Foreskin fibroblast (primary cell): ENCODE measurements at places on chromosomes 1 and 21.

DNA sequence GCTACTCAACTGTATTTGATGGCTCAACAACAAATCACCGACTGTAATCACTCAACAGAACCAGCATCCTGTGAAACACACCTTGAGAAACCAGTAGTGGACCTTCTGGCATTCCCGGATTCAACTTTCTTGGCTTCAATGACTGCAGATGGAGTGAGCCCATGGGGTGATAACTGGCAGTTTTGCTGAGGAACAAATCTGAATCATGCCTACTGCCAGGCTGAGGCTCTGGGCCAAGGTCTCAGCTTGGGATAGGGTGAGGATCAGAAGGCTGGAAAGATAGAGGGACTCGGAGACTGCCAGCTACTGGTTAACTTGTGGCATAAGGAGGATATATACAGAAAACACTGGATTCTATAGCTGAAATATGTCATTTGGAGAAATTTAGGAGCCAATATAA is 63.5 kb upstream of the DIRAS3 start:
- peak; percentile 45 for DNase-seq

GRCh38 chr21:30227128-30227527 is 11.2 kb upstream of the CLDN8 start:
- no peak for DNase-seq

- no peak for DNase-seq
These were observed 501.3 kb downstream of the OMA1 start for GRCh38 chr1:58045094-58045705.

DNA sequence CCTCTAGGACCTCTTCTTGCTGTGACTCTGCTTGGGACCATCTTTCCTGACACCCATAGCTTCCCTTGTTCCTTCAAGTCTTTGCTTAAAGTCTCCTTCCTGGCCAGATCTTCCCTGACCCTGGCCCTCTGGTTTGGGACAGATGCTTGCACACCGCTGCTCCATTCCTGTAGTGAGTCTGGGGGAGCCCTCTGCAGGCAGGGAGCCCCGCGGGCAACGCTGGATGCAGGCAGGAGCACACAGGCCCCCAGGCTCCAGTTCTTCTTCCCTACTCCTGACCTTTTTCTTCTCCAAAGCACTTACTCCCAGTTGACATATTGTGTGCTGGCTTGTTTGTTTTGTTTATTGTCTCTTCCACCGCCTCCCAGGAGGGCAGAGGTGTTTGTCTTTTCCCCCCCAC is 413.4 kb downstream of the CAMTA1 start:
- no peak for DNase-seq

DNA sequence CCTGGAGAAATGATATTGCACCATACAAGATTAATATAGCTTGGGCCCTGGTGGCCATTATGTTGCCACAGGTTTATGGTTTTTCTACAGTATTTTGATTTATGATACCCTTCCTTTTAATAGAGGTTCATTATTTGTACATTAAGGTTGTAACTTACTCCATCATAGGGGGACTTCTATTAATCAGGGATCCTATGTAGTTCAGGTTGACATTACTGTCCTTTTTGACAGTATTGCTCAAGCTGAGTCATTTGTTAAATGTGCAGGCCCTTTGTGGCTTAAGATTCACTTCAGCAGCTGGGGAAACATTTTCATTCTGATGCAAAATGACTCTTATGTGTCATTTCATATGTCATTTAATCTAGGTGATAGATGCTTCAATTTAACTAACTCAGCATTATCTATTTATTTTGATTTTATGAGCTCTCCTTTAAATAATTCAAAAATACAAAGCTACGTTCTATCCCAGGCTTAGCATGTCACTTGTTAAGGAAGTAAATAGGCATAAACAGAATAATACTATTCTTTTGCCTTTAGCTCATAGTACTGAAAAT is 686.9 kb upstream of the NCAM2 start:
- DNase-seq = no peak

DNA sequence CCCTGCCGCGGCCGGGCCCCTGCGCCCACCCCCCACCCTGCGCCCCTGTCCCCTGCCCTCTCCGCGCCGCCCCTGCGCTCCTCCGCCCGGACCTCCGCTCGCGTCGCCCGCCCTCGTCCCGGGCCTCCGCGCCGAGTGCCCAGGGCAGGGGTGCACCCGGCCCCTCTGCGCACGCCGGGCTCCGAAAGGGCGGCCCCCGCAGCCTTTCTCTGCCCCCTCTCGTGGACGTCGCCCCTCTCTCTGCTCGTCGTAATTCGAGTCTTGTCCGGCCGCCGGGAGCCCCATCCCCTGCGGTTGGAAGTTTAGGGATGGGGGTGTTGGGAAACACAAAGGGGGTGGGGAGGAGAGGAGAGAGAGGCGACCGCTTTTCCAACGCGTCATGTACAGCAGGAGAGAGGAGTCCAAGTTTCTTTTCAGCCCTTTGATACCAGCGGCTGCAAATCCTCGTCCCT is 407 bp downstream of the GALNT2 start:
- DNase-seq = no peak

- DNase-seq = no peak
These were observed 12.6 kb upstream of the MRPS14 start for GRCh38 chr1:175035865-175036264.

GRCh38 chr1:188871164-188871563 is 1606.5 kb downstream of the BRINP3 start:
- DNase-seq = no peak

DNA sequence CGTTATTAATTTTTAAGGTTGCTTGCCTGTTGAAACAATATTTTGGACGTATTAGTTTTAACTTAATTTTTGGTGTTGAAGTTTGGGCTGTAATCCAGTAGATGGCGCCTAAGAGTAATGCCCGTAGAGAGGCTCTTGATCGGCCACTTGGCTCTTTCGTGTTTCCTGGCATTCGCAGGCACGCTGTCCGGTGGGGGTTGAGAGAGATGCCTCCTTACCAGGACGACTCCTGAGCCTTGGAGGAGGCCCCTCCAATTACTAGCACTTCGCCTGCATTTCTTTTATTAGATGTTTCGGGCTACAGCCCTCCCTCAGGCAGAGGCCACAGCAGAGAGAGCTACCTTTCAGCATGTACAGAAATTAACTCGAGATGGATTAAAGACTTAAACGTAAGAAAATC is 12.0 kb downstream of the OR2M4 start:
- DNase-seq = peak; percentile 16
